ENCODE measurements at places on chromosomes 2 and 18.
A peak's percentile ranks its signal among the peaks of the same experiment; 100 is the strongest.

GRCh38 chr2:160256507-160256906, 56.4 kb upstream of the ITGB6 start:
- DNase-seq = no peak

- no peak for DNase-seq
Observed at GRCh38 chr2:72128059-72128842, 19.4 kb downstream of the CYP26B1 start.

GRCh38 chr2:207265332-207265731, 99.6 kb upstream of the KLF7 start:
- no peak for DNase-seq

GRCh38 chr2:241530571-241530970, 22.2 kb upstream of the STK25 start:
- DNase-seq = no peak

- DNase-seq = no peak
Observed at GRCh38 chr2:123438251-123438650, 586.8 kb upstream of the CNTNAP5 start.

DNA sequence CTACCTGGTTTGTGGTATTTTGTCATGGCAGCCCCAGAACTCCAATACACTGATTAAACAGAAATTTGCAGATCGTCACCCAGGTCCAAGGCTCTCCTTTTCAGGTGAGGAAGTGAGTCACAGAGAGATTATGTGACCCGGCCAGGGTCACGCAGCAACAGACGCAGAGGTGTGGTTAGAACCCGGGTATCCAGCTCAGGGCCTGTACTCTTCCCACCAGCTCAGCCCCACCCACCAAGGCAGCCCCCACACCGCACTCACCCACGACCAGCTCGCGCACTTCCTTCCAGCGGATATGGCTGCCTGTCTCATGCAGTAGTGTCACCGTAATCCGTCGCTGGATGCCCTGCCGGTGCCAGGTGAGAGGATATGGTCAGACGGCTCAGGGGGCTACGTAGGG, 48.1 kb downstream of the AQP12A start:
- no peak for DNase-seq

DNA sequence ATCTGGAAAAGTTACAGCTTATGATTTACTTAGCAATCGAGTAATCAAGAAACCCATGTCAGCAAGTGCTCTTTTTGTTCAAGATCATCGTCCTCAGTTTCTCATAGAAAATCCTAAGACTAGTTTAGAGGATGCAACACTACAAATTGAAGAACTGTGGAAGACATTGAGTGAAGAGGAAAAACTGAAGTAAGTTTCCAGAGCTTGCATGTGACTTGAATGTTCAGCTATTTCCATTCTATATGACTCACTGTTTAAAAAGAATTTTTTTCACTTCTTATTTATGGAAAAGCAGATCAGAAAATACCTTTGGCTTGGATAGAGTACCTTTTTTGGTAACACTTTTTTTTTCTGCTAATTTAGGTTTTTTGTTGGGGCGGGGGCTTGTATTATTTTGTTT, 70.7 kb downstream of the PMS1 start:
- DNase-seq = peak; percentile 41

- DNase-seq = no peak
Observed at GRCh38 chr2:227348324-227348723, 23.3 kb downstream of the MFF start.

- DNase-seq = no peak
Observed at GRCh38 chr2:7456762-7457161, 539.5 kb downstream of the RNF144A start.

DNA sequence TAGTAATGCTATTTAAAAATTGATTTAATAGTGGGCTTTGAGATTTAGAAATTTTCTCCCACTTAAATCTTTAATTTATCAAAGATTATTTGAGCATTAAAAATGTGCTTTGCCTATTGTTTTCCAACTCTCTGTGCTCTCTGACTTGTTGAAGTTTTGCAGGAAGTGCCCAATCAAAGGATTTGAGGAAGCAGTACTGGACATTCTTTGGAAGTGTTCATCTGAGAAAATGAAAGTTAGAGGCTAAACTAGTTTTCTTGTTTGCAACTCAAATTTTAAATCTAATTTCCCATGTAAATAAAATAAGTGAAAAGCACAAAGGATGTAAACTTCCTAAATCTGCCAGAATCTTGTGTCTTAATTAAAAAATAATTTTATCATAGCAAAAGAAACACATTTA, 89.1 kb downstream of the CAMKMT start:
- no peak for DNase-seq

GRCh38 chr2:71801556-71801955, 346.1 kb downstream of the CYP26B1 start:
- DNase-seq = no peak

- DNase-seq = no peak
Observed at GRCh38 chr18:78789850-78790249, 189.8 kb upstream of the SALL3 start.

- DNase-seq = peak; percentile 63
Observed at GRCh38 chr2:151049746-151050145, 211.9 kb downstream of the RBM43 start.

GRCh38 chr18:72867746-72868584, at the start of gene NETO1:
Gene NETO1, minus strand, starts transcription at chr18:72867987. Its CDS starts 696 bp downstream, at chr18:72867291.
- DNase-seq = no peak

DNA sequence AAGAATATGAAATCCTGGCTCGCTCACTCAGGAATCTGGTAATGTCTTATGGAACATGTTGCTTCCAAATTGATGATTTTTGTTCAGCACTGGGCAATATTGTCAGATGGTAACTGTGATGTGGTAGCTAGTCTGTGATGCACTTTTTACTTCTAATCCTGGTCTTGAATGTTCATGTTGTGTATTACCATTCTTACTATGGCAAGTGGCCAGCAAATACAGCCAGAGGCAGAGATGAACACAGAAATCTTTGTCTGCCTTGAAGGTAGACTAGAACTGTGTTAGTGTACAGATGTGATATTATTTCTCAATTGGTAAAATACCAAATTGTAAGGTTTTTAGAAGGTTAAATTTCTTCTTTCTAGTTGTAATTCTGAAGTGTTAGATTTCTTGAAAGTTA, 83.3 kb downstream of the UBE2E3 start:
- DNase-seq = no peak

GRCh38 chr18:37484983-37485834, 80.4 kb downstream of the CELF4 start:
- no peak for DNase-seq

DNA sequence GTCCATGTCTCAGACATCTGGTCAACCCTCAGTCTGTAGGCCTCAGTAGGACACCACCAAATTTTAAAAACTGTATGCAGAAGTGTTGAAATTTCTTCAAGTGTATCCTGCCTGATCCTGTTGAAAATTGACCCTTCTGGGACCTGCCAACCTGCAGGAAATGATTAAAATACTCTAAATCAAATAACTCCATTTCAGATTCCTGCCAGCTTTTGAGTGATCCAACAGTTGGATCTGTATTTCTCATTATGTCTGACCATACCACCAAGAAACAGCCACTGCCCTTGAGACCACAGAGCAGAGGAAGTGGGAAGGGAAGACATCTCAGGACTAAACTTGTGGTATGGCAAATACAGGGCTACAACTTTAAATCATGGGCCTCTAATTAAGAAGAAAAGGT, 113.4 kb downstream of the ANTXR1 start:
- no peak for DNase-seq

DNA sequence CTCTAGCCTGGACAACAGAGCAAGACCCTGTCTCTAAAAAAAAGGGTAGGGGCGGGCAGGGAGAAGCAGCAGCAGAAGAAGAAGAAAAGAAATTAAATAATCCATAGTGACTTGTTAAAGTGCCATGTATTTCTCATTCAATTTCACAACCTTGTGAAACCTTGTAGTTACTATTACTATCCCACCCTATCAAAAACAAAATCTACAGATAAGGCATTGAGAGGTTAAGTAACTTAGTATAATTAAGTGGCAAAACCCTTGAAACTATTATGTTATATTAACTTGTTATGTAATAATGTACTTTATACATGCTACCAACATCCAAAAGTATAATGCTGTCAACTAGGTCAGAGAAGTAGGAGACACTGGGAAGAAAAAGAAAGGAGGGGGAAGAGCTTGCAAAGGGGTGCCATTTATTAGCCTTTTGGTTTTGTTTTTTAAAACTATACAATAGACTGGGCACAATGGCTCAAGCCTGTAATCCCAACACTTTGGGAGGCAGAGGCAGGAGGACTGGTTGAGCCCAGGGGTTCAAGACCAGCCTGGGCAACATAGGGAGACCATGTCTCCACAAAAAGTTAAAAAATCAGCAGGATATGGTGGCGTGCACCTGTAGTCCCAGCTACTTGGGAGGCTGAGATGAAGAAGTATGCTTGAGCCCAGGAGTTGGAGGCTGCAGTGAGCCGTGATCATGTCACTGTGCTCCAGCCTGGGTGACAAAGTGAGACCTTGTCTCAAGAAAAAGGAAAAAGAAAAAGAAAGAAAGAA, 11.3 kb downstream of the TLK1 start:
- DNase-seq = no peak

DNA sequence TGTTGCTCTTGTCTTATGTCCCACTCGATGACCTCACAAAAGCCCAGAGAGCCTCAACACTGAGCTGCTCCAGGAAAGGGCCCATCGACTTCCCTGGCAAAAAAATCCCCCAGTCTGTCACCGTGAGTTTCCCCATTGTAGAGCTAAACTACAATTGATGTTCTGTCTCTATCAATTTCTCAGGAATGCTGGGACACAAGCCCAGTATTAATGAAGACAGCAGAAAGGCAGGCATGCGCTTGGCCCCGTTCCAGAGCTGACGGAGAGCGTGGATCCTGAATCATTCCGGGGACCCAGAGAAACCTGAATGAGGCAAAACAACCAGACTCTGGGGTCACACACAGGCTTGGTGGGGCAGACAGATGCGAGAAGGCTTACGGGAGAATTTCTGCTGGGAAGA, 146.9 kb downstream of the TTC32 start:
- DNase-seq = no peak

GRCh38 chr2:181241797-181242196, 215.4 kb upstream of the ITGA4 start:
- no peak for DNase-seq

DNA sequence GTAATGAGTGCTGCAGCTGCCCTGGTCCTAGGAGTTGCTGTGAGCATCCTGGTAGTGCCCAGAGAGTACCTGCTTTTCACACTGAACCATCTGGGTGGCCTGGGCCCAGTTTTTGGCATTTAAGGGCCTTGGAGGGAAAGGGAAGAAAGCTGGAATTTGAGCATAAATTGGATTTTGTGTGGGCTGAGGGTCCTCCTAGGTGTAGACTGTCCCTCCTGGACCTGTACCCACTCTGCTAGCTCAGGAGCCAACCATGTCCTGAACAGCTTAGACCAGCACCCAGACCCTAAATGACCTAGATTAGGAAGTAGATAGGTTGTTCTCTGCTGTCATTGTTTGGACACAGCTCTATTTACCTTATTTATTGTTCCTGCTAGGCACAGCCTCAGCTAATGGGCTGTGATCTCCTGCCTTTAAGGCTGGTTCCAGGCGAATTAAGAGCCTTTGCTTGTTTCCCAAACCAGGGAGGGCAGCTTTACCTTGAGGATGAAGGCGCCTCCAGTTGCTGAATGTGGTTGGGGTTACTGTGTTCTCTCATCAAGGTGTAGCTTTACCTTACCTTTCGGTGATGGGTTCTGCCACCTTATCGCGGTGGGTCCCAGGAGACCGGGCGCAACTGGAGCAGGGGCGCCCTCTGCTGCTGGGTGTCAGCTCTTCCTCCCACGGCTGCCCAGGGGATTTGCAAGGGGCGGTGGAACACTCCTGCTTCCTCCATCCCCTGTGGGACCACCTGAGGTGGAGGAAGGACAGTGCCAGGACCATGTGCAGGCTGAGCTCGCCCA, 34.4 kb downstream of the ITGA6 start:
- no peak for DNase-seq

- DNase-seq = no peak
Observed at GRCh38 chr18:3498698-3499471, 48.9 kb downstream of the TGIF1 start.

- DNase-seq = no peak
Observed at GRCh38 chr2:207075456-207075855, 90.3 kb downstream of the KLF7 start.

DNA sequence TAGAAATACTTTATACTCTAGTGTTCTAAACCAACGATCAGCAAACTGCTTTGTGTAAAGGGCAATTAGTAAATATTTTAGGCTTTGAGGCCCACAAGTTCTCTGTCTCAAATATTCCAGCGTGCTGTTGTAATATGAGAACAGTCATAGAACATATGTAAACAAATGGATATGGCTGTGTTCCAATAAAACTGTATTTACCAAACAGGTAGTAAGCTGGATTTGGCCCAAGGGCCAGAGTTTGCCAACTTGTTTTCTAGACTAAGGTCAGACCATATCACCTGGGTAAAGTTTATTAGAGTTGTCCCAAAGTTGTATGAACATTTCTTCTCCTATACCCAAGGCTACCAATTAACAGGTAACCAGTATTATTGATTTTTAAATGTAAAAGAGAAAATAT, 303.2 kb upstream of the MC4R start:
- no peak for DNase-seq

- DNase-seq = no peak
Observed at GRCh38 chr18:63297687-63298399, 21.7 kb downstream of the BCL2 start.

DNA sequence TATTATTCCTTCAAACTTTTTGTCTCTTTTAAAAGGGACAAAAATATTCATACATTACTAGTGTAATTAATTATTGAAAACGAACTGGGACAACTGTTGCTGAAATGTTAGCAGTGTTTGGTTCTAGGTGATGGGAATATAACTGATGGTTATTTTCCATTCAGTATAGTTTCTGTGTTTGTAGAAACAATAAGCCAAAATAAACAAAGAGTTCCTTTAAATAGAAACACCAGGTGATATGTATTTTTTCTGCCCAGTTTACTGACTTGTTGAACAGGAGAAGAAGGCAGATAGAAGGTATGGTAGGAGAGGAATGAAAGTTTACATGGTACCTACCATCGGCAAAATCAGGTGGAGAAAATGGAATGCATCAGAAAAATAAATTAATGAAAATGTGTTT, 74.2 kb downstream of the LYPD6B start:
- no peak for DNase-seq

- no peak for DNase-seq
Observed at GRCh38 chr18:63241317-63241712, 78.3 kb downstream of the BCL2 start.

- no peak for DNase-seq
Observed at GRCh38 chr2:9416267-9416961, 6.9 kb downstream of the ITGB1BP1 start.

DNA sequence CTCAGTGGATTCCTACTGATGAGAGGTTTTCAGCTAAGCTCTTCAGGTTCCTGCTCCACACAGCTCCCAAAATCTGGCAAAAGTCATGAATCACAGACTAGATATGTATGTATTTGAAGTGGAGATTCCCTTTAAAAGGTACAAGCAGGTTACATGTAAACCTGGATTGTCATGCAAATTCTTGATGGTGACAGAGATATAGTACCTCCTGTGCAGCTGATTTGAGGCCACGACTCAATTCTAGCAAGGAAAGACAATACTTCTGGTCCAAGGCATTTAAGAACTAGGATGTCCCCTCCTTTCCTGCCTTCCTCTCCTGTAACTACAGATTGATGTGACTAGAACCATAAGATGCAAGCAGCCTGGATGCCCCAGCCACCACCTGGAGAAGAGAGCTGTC, 55.0 kb downstream of the GORASP2 start:
- no peak for DNase-seq

All from HS-5 (cell line).